Ammon's horn (tissue), 1 donor: ENCODE measurements at places on chromosomes 11 and 22.
A peak's percentile ranks its signal among the peaks of the same experiment; 100 is the strongest.

DNA sequence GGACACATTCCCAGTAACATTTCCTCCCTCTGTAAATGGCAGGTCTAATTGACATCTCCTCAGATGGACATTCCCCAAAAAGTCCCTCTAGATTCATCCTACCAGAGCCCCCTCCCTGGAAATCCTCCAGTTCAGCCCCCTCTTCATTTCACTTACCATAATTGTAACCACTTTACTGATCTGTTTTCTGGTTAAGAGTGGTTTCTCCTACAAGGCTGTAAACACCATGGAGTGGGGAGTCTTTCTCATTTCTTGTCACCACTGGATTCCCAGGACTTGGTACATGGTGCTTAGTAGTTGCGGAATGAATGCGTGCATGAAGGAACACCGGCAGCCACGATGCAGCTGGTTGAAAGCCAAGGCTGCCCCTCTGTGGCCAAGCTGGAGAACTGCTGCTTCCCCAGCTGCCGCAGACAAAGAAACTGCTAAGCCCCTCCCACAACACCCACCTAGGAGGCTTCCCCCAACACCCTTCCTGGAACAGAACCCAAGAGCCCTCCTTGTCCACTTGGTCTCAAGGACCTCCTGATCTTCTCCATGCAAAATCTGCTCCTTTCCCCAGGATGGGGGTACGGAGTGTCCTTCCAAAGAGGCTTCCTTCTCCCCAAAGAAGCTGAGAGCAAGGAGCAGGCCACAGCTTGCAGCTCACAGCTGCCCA lies 18.6 kb upstream of the SCARF2 start:
- peak; percentile 90 for DNase-seq

- peak; percentile 74 for DNase-seq
These were observed 45.0 kb downstream of the PDE2A start for GRCh38 chr11:72629266-72629665.

DNA sequence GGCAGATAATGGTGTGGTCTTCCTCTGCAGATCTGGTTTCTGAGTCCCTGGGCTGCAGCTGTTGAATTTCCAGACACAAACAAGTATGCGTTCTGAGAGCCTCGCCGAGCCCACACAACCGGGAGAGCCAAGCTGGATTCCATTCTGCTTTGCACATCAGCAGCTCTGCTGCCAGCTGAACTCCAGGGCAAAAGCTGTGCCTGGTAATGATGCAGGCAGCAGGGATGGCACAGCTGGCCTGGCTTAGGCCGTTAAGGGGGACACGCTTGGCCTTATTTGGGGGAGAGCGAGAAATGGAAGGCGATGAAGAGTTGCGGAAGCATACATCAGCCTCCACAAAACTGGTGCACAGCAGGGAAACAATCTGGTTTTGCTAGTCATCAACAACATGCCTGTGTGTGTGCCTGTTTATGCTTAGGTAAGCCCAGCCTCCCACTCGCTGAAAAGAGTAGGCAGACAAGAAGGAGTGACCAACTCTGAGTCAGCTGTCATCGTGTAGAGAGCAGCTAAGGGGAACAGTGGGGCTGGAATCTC lies 25.1 kb downstream of the ADAMTS8 start:
- peak; percentile 76 for DNase-seq

GRCh38 chr11:5304046-5304445 lies 2.3 kb upstream of the OR51B4 start:
- no peak for DNase-seq

- no peak for DNase-seq
These were observed 1255.9 kb downstream of the TBC1D22A start for GRCh38 chr22:48018346-48018745.

DNA sequence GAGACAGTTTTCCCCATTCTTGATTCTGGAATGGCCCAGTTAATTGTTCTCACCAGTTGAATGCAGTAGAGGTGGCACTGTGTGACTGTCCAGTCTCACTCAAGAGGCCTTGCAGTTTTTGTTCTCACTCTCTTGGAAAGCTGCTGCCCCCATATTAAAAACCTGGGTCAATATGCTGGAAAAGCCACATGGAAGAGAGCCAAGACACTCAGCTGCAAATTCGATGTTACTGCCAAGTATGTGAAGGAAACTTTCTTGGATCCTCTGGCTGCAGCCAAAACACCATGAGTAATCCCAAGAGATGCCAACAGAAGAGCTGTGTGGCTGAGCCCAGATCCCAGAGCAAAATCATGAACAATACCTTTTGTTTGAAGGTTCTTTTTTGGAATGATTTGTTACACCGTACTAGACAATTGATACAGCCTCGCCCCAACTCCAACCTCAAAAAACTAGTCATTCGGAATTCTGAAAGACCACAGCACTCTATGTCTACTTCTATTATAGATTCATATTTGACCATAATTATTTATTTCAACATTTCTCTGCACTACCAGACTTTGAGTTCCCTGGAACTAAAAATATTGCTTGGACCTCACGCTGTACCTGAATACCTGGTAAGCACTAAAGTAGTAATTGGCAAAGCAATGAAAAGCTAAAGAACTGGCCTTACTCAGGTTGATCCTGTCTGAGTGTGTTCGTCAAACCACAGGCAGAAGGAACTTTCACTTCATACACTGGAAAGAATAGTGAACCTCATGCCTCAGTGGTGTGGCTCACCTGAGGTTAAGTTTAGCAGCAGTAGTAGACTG lies 378.8 kb downstream of the ETS1 start:
- DNase-seq = peak; percentile 27

DNA sequence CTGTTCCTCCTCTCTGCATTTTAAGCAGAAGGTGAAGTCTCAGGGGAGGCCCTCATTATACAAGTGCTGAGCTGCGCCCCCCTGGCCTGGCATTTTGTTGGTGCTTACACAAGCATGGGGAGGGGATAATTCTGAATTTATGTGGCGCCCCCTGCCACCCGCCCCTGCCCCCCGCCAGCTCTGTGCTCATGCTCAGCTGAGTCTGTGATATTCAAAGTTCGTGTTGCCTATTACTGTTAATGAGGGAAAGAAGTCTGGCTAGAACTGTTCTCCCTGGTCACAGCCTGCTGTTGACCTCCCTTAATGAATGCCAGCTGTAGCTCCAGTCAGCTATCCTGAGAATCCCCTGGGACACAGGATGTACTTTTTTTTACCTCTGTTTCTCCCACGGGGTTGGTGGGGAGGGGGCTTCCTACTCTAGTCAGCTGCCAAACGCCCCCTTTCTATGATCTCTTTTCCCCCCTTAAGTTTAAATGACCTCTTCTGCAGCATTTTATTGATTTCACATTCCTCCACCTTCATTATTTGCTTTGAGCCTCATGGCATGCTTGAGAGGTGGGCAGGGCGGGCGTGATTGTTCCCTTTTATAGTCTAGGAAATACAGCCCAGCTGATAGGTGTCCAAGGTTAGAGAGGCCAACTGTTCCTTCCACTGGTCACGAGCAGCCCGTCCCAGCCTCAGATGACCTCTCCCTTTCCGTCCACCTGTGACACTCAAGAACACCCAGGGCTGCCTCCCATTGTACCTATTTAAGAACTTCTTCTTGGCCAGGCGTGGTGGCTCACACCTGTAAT lies 12.2 kb downstream of the USP2 start:
- DNase-seq = no peak
